Kidney (tissue), 22 donors: ENCODE measurements at places on chromosomes 1 and 21. TPM values are rescaled to one million over a fixed set of nuclear protein-coding genes. Genes with fewer than 3 reads are reported as not detected.
A peak's percentile ranks its signal among the peaks of the same experiment; 100 is the strongest.

Gene RAP1GAP
- 39.2 TPM for total RNA-seq

Gene RNASEL
- total RNA-seq = 12.1 TPM

Gene RIPPLY3
- total RNA-seq = 0.31 TPM

Gene DPT
- total RNA-seq = 2.6 TPM

Gene WNT9A
- 3.1 TPM for total RNA-seq

Gene ZSWIM5
- total RNA-seq = 4.8 TPM

Gene SPRR2G
- total RNA-seq = not detected

Gene WNT3A
- total RNA-seq = not detected

Gene ZMYND12
- total RNA-seq = 1.9 TPM

Gene KRTAP13-2
- total RNA-seq = not detected

Gene LGR6
- total RNA-seq = 4.1 TPM

Gene KLF17
- total RNA-seq = not detected

Gene PADI4
- total RNA-seq = 0.35 TPM

Gene LCE3D
- not detected for total RNA-seq

Gene HCN3
- 3.3 TPM for total RNA-seq

Gene LCE3E
- not detected for total RNA-seq

DNA sequence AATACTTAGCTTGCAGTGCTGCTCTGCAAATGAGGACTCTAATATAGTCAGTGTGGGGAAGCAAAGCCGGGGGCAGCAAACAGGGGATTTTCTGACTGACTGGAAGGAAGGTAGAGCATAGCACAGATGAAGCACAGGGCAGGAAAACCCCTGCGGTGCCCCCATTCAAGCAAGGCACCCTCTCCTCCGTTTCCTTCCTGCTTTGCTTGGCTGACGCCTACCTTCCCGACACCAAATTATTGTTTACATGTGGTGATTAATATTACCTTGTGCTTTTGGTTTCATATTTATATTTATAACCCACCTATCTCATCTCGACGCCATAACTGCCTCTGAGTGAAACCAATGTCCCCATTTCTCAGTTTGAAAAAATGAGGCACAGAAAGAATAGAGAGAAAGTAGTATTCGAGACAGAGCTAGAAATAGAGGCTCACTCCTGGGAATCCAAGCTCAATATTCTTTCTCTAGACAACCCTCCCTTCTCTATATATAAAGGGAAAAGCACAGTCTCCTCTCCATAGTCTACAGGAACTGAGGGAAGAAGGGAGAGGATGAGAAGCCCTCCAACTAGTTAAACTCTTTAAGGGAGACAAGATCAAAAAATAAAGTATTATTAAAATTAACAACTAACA is 41.3 kb downstream of the PIK3C2B start:
- DNase-seq = no peak

DNA sequence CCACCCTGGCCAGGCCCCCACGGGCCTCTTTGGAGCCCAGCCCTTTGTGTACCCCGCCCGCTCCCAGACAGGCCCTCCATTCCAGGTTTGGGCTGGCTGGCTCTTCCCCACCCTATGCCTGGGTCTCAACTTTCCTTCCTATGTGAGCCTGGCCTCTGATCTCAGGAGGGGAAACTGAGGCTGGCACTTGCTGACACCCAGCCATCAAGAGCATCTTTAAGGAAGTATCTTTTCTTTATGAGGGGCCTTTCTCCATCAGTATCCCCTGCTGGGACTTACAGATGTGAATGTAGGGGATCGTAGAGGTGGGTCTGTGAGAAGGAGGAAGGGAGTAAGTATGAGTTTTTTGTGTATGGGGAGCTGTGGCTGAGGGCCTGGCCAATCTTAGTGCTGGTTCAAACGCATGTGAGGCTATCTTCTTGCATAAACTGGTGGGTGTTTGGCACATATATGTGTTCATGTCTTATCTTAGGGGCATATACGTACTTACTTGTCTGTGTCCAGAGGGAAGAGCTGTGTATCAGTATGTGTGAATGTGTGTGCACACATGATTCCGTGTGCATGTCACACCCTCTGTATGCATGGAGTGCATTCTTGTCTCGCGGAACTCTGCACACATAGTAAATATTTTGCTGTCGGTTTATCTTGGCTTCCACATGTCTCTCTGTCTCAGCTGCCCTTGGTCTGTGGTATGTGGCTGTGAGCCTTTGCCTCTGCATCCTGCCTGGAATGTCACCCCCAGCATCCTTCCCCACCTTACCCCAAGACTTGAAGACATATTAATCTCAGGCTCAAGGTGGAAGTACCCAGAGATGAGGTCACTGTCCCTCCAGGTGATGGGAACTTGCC is 5.4 kb downstream of the NECTIN4 start:
- no peak for DNase-seq

GRCh38 chr1:19439464-19440171 is 45.7 kb downstream of the CAPZB start:
- DNase-seq = no peak

DNA sequence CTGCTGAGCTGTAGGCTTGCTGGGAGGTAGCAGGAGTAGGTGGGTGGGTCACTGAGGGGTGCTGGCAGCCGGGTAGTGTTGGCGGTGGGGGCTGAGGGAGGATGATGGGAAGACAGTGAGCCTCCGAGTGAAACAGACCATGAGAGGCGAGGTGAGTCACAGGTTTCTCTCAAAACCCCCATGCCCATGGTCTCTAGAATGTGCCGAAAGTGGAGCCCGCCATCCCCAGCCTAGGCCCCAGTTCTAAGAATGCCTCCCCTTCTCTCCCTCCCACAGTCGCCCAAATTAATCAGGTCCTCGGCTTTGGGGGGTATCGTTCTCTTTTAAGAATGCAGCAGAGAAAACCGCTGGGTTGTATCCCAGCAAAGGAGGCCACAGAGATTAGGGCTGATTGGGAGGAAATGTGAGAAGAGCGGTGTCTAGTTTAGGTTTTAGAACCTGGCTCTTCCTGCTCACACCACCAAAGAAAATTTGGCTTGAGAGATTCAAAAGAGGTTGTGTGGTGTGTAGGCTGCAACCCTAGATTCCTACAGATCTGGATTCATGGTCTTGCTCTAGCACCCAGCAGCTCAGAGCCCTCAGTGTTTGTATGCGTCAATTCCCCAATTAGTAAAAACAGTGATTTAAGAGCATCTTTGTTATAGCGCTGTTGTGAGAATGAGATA is 27.7 kb upstream of the IL19 start:
- no peak for DNase-seq

DNA sequence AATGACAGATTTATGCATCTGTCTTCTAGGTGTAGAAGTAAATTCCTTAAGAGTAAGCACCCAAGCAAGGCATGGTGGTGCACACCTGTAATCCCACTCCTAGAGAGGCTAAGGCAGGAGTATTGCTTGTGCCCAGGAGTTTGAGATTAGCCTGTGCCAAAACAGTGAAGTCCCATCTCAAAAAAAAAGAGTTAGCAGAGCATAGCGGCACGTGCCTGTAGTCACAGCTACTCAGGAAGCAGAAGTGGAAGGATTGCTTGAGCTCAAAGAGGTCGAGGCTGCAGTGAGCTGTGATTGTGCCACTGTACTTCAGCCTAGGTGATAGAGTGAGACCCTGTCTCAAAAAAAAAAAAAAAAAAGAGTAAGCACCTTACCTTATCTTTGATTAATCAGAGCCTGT is 15.1 kb upstream of the TIPRL start:
- no peak for DNase-seq

- peak; percentile 37 for DNase-seq
These were observed 43.5 kb downstream of the GBP6 start for GRCh38 chr1:89407360-89407759.

DNA sequence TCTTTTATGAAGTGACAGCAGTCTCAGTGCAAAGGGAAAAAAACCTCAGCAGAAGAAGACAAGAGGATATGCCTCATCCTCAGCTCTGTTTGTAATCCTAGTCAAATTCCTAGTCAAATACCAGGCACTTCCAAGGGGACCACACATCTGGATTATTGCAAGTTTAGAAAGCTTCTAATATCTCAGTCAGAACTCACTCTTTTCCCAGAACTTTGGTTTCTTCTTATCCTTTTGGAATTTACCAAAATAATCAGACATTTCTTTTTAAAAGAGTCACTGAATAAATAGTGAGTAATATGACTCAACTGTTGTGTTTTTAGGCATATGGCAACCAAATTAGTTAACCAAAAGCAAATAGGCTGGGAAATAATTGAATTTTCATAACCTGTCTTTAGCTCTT is 47.8 kb downstream of the PRRX1 start:
- DNase-seq = no peak

- peak; percentile 98 for DNase-seq
These were observed 6.2 kb upstream of the ANKRD35 start for GRCh38 chr1:145891587-145892485.

DNA sequence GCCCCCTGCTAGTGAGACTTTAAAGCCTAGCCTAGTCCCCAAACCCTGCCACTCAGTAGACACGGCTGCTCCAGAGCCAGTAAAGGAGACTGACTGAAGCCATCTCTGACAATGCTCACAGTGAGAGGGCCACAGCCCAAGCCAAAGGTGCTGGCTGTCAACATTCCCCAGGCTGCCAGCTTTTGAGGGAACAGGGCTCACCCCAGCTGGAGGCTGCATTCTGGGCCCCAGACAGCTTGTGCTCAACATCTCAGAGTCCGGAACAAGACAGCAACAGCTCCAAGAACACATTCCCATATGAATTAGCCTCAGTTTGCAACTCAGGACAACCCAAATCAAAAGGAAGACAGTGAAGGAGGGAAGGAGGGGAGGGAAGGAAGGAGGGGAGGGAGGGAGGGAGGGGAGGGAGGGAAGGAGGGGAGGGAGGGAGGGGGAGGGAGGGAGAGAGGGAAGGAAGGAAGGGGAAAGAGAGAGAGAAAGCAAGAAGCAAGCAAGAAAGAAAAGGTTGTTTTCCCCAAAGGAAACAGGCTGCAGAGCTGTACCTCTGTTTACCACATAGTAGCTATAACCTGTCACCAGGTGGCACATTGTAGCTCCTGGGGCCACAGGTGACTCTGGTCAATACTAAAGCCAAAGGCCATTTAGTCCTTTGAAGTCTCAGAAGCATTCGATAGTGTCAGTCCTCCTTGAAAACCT is 5.4 kb downstream of the ARTN start:
- no peak for DNase-seq

DNA sequence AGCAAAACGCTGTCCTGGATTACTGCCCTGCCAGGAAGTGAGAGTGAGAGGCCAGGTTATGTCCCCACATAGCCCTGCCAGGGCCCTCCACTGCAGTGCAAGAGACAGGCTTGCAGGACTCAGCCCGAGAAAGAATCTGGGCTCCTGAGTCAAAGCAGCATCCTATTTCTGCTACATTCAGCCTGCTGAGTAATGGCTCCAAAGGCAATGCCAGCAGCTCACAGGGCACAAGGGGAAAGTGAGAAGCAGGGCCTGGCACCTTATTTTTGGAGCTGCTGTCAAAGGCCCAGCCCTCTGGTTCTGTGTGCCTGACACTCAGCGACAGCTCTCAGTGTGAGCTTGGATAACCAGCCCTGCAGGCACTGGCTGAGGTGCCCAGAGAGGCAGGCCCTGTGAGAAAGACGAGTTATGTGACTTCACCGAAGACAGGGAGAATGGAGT is 83.9 kb downstream of the DTL start:
- DNase-seq = no peak

- DNase-seq = no peak
These were observed 10.1 kb downstream of the TMEM200B start for GRCh38 chr1:29113413-29114117.

DNA sequence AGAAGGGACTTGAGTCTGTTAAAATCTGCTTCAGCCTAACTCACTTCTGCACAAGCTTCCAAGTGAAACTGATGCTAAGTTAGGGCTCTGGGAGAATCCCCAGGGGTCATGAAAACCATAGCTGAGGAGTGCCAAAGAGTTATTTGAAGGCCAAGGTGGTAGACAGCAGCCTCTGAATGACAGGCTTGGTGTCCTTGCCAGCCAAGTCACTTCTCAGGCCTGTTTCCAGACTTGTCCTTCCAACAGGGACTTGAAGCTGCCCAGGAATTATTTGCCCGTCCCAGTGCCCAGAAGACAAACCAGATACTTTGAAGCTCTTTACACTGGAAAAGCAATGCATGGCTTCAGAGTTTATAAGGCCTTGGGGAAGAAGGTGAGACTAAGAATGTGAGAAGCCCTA is 33.6 kb downstream of the RNASEL start:
- no peak for DNase-seq

DNA sequence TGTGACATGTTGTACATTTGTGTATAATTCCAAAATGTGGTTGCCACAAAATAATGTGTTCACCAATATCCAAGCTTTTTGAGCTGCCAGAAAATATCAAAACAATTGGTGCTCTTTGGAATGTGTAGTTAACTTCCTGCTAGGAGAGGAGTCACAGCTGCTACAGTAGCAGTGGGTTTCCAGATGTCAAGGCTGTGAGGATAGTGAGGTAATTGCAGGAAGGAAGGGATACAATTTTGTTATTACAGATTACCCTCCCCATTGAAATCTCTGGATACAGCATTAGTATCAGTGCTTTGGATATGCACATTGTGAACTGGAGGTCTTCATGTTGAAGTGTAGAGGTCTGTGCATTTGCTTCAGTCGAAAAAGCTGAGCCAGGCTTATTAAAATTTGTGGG is 253.2 kb downstream of the PTPRC start:
- DNase-seq = no peak

DNA sequence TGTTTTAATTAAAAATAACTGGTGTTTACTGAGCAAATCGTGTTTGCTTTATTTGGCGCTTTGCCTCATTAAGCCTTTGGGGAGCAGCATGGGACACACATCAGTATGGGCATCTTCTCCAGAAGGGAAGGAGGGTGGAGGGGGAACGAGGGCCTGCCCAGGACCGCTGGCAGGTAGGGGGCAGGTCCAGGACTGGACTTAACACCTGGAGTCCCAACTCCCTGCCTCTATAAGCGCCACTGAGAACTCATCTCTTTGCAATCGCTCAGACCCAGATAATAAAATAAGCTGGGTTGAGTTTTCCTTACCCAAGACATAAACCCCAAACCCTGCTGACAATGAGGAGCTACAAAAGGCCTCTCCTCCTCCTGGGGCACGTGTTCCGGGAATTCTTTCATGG is 15.1 kb downstream of the ABCG1 start:
- no peak for DNase-seq

DNA sequence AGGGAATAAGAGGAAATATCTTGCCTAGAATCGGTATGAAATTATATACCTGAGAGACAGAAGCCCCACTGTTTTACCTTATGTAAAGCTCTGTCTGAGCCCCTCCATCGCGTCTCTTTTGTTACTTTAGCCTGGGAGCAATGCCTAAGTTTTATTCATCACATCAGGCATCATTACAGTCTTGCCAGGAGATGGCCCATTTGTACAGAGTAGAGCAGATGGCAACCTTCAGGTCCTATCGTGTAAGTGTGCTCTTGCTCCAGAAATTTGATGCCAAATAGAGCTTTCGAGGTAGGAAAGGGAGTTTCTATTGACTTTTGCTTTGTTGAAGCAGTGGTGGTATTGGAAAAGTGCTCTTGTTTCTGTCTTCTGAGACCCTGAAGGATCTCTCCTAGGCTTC is 24.9 kb downstream of the CFAP126 start:
- DNase-seq = no peak

DNA sequence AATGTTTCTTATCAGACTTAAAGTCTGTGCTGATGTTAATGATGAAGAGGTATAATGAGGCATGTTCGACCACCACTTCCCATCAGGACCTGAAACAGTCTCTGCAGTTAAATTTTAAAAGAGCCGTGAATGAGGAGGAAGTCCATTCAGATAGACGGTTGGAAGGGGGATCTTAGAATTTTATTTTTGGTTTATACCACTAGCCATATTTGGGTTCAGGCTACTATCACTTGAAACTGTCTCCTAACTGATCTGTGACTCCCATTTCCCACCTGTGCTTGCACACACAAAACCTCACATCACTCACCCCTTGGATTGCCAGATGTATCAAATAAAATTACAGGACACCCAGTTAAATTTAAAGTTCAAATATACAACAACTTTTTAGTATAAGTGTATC is 9.9 kb upstream of the ANKRD13C start:
- no peak for DNase-seq

GRCh38 chr1:215023155-215023832 is 59.2 kb upstream of the KCNK2 start:
- no peak for DNase-seq
